GM12864 (cell line): ENCODE measurements at places on chromosomes 3 and 15.

DNA sequence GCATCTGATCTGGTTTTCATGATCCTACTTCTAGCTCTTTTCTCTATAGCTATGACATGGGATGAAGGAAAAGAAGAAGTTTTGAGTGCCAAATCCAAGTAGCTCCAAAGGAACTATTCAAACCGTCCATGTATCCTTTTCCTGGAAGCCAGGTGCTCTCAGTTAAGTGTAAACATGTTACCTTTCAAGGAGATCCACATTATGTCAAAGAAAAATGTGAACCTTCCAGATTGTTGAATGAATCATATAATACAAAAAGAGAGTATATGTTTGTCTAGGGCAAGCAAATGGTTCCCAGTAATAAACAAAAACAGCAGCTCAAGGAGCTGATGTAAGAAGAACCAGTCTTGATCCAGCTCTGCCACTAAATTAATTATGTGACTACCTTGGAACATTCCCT, 534.9 kb downstream of the MAGI1 start:
- DNase-seq, result no peak

- no peak for DNase-seq
These were observed 128.3 kb upstream of the SAMMSON start for GRCh38 chr3:69871251-69871650.

DNA sequence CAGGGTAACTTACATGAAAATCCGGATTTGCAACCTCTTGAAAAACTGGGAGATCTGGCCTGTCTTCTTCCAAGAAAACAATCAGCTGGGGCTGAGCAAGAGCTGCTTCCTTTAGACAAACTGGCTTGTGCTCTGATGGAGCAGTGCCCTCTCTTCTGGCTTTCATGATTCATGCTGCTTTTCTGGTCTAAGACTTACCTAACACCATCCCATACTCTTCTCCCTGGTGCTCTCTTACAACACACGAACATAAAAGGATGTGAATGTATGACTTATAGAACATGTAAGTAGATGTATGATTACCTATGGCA, 9.9 kb downstream of the TJP1 start:
- DNase-seq, result no peak

DNA sequence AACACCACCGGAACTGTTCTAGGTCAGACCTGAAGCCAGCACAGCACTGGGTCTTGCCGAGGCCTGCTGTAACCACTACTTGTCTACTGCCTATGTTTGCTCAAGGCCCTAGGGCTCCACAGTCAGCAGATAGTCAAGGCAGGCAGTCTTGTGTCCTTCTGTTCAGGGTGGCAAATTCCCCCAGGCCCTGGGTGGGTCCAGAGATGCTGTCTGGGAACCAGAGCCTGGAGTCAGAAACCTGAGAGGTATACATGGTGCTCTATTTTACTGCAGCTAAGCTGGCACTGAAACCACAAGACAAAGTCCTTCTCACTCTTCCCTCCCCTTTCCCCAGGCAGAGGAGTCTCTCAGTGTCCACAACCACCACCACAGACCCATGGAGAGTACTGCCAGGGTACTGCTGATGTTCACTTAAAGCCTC, 89.9 kb downstream of the BBX start:
- DNase-seq, result no peak

DNA sequence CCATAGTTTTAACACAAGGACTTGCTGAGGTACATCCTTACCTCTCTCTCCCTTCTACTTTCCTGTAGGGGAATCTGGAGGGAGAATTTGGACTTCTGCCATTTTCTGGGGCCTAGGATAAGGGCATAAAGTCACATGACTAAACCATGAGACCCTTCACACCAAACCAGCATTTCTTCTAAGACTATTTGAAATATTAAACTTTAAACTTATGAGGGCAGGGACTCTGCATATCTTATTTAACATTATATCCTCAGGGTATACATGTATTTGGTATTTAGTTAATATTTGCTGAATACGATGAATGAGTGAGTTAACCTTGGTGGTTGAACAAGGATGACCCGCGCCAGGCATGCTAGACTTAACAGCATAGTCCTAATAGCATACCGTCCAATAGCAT, 63.4 kb downstream of the USP13 start:
- DNase-seq, result no peak

DNA sequence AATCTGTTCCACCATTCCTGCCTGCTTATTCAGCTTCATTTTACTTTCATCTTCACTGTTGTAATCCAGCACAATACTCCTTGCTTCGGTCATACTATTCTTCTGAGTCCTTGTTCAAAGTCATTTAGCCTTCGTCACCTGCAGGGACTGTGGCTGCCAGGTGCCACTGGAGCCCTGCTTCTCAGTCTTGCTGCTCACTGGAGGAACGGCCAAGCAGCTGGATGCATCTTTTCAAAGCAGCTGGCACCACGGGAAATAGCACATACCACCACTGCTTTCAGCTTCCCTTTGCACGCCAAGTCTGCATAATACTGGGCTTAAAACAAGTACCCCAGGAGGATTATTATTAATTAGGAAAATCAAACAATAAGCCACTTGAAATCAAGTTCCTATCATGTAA, 287.6 kb downstream of the BCHE start:
- no peak for DNase-seq

GRCh38 chr3:79598594-79598993, 169.2 kb downstream of the ROBO1 start:
- DNase-seq, result no peak
